ENCODE measurements at places on chromosomes 3 and 15.

GRCh38 chr3:145673838-145674237, 487.1 kb downstream of the PLOD2 start:
- no peak for DNase-seq

DNA sequence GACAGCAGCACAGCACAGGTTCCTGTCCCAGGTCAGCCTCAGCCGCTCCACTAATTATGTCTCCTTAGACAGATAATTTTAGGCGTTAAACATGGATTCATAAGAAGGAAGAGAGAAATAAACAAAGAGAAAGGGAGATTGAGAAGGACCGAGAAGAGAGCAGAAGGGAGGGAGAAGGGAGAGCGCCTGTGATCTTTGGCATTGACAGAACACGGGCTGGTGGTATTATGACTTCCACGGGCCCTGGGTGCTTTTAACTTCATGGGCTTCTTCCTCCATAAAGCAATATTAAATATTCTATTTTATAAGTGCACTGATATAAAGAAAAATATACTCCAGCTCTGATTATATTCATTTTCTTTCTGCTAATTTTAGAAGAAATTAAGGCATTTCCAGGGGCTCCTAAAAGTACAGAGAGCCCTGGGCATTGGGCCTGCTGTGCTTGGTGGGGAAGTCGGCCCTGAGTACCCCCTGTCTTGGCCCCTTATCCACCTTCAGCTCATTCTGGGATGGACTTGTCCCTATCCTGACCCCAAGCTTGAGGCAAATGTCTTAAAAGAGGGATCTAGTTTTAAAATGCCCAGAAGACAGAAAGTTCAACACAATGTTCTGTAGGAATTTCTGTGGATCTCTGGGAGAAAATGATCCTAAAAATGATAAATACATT, 135.3 kb downstream of the MEX3B start:
- DNase-seq: no peak

- DNase-seq: no peak
Observed at GRCh38 chr15:84715441-84716035, 401 bp downstream of the SEC11A start.

DNA sequence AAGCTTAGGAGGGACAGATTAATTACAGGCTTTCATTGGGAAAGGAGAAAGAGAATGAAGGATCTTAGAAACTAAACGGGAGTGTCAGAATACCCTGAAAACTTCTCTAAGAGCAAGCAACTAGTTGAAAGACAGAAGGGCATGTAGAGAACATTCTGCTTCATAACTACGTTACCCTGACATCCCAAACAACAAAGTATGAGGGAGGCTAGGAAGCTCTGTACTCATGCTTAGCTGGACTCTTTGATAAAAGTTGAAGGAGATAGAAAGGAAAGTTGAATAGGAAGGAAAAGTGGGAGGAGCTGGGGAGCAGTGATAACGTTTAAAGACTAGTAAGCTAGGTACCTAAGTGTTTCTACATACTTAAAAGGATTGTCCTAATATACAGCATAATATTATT, 64.2 kb downstream of the SEMA6D start:
- no peak for DNase-seq

- DNase-seq: no peak
Observed at GRCh38 chr3:142356818-142357217, 91.0 kb downstream of the XRN1 start.

DNA sequence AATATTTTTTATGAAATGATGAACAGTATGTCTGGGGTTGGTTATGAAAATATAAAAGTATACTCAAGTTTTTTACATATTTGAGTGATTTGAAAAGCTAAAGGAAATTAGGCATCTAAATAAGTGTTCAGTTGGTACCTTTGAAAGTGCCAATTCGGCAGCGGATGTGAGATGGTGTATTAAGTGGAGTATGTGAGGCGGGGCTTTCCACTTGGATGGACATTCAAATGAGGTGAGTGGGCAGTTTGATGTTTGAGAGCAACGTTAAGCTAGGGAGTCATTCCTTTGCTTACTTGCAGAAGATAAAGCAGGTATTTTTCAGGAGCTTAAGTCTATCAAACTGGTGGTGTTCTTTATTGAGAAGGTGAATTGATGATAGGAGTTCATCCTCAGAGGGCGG, 189.0 kb upstream of the GOLIM4 start:
- no peak for DNase-seq

GRCh38 chr3:15492847-15493360, 28.6 kb downstream of the COLQ start:
- no peak for DNase-seq

- no peak for DNase-seq
Observed at GRCh38 chr15:90035095-90035839, 34.1 kb downstream of the ZNF710 start.

DNA sequence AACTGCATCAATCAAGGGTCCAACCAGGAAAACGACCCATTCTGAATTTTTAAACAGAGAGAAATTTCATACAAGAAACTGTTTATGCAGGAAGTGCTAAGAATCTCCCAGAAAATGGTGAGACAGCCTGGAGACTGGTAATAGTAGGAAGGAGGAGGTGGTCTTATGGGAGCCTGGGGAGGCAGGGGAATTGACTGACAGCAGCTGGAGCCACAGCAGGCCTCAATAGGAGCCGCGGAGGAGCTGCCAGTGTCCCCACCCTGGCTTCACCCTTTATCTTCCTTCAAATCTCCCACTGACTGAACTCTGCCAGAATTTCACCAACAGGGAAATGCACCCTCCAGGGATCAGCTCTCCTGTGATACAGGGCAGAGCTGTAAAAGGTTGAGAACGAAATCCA, 7.5 kb upstream of the C3orf80 start:
- no peak for DNase-seq

GRCh38 chr3:13884851-13885703, 5.2 kb upstream of the WNT7A start:
- DNase-seq: no peak

DNA sequence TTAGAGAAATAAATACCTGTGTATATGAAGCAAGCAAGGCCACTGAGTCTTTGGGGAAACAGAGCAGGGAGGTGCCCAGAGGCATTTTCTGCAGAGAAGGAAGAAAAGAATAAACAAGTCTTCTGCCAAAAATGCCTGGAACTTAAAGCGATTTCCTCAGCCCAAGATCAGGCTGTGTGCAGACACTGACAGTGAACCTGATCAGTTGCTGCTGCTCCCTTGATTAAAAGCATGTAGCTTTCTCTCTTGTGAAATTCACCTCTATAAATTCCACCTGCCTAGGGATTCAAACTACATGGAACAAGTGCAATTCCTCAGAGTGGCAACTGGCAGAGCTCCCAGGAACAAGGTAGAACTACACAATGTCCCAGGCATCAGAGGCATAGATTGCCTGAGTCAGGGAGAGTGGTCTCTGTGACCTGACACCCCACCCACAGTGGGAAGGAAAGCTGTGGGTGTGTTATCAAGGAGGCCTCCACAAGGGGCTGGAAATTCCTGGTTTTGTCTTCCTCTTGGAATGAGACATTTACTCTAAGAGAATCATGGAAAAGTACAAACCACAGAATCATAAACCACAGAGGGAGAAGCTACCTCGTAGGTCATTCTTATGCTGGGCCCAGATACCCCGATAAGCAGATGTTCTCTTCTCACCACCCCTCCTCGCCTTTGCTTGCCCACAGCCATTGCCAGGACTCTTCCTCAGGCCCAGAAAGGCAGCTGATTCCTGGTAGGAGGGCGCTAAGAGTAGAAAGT, 1.8 kb upstream of the ZBTB38 start:
- DNase-seq: peak; percentile 87

- no peak for DNase-seq
Observed at GRCh38 chr3:44439499-44440295, 37.8 kb downstream of the ZNF445 start.

DNA sequence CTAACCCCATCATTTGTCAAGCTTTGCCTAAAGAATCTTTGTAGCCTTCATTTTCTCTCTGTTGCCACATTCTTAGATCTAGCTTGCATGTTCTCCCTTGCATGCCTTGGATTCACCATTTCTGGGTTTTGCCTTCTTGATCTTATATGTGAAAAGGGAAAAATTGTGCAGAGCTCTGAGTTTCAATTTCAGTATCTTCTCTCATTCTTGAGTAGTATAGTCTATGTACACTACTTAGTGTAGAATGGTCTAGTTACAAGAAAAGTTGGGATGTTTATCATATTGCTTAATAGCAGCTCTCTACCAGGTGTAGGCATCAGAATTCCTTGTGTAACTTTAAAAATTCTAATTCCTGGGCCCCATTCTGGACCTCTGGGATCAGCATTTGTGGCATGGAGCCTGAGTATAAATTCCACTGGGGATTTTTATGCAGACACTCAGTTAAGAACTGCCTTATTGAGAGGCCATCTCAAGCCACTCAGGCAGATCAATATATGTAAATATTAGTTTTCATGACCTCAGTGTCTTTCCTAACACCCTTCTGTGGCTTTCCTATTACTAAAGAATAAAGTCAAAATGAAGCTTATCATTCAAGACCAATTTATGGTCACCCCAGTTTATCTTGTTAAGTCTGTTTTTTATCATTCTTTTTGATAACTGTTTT, 23.4 kb downstream of the GTF2E1 start:
- DNase-seq: no peak

DNA sequence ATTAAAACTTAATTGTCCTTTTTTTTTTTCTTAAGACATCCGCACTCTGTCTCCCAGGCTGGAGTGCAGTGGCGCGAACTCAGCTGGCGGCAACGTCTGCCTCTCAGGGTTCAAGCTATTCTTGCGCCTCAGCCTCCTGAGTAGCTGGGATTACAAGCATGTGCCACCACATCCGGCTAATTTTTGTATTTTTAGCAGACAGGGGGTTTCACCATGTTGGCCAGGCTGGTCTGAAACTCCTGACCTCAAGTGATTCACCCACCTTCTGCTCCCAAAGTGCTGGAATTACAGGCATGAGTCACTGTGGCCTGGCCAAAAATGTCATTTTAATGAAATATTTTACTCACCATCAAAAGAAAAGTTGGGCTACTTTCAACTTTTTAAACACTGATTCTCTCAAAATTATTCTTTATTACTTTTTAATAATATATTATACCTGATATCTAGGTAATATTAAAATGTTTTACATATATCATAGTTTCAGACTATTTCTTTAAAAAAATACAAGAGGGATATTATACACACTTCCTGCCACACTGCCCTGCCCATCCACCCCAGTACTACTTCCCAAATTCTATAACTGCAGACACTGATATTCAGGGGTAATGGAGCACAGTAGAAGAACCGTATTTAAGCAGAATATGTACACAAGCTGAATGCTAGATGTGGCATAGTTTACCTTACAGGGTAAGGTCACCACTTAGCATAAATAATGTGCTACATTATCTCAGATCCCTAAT, 723.9 kb upstream of the ZNF385D start:
- DNase-seq: peak; percentile 2
